Uterus (tissue), 4 donors: ENCODE measurements at places on chromosomes 5 and 9. TPM values are rescaled to one million over a fixed set of nuclear protein-coding genes. Genes with fewer than 3 reads are reported as not detected.
A peak's percentile ranks its signal among the peaks of the same experiment; 100 is the strongest.

DNA sequence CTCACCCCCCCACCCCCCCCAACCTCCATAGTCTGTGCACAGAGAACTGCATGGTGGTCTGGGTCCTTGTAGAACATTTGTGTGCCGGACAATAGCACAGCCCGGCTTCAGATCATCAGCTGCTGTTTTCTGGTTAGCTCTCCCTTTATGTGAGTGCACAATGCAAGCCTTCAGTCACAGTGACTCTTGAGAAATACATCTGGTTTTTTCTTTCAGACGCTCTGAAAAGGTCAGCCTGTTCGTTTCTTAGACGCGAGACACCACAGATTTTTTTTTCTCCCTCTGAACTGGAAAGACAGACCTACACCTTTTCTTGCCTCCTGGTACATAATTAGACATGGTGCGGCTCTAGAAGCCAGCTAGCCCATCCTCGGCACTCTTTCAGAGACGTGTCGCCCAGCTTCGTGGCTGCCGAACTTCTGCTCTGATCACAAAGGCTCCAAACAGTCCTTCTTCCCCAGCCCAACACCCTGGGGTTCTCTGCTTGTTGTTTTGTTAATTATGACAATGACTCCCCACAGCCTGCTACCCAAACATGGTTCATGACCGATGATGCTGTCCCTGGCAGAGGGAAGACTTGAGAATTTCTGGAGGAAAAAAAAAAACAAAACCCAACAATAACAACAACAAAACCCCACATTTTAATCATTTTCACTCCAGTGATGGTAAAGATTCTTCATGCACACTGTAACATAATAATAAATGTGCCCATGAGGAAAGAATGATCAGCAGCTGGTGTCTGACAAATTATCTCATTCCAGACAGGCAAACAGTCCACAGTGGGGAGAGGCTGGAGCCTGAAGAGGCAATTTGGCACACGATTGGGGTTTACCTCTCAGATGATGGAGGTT lies 241.4 kb upstream of the ZNF462 start:
- H3K27me3 ChIP-seq = no peaks in the 10 kb centered on the region
- no peak overlapping the region for H3K4me3 ChIP-seq

GRCh38 chr5:10660720-10661387 lies 97.0 kb downstream of the ANKRD33B start:
- no peaks in the 10 kb centered on the region for H3K36me3 ChIP-seq
- no peak for DNase-seq
- no peak overlapping the region for H3K4me3 ChIP-seq
- no peak overlapping the region for H3K27ac ChIP-seq
- H3K27me3 ChIP-seq = no peaks in the 10 kb centered on the region

- no peaks in the 10 kb centered on the region for H3K4me1 ChIP-seq
- no peak overlapping the region for H3K27ac ChIP-seq
- no peaks in the 10 kb centered on the region for H3K27me3 ChIP-seq
- H3K4me3 ChIP-seq = no peak overlapping the region
- no peaks in the 10 kb centered on the region for H3K36me3 ChIP-seq
These were observed 238.6 kb downstream of the ELAVL2 start for GRCh38 chr9:23587433-23587832.

The OLFML2A gene
- total RNA-seq = 86.5 TPM

GRCh38 chr5:133993185-133993936 lies 11.4 kb downstream of the VDAC1 start:
- H3K4me1 ChIP-seq = no peaks in the 10 kb centered on the region
- no peaks in the 10 kb centered on the region for H3K27me3 ChIP-seq
- no peaks in the 10 kb centered on the region for H3K36me3 ChIP-seq
- no peak overlapping the region for H3K27ac ChIP-seq
- no peak overlapping the region for H3K4me3 ChIP-seq

DNA sequence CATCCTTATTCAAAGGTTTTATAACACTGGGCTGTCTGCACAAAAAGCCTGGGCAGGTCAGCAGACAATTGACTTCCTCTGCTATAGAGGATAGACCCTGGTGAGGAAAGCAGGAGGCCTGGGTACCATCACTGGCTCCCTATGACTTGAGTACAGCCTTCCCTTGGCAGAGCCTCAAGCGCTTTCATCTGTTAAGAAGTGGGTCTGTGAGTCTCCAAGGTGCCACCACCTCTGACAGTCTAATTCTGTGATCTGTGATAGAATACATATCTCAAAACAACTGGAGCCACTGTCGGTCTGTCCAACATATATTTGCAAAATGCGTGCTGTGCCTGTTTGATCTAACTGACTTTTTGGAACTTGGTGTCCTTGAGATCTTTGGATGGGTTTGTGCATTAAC lies 52.2 kb downstream of the C9orf152 start:
- peaks cover 7% of the 10 kb centered on the region for H3K4me1 ChIP-seq
- no peak overlapping the region for H3K27ac ChIP-seq
- no peaks in the 10 kb centered on the region for H3K36me3 ChIP-seq
- DNase-seq = no peak
- H3K4me3 ChIP-seq = no peak overlapping the region

DNA sequence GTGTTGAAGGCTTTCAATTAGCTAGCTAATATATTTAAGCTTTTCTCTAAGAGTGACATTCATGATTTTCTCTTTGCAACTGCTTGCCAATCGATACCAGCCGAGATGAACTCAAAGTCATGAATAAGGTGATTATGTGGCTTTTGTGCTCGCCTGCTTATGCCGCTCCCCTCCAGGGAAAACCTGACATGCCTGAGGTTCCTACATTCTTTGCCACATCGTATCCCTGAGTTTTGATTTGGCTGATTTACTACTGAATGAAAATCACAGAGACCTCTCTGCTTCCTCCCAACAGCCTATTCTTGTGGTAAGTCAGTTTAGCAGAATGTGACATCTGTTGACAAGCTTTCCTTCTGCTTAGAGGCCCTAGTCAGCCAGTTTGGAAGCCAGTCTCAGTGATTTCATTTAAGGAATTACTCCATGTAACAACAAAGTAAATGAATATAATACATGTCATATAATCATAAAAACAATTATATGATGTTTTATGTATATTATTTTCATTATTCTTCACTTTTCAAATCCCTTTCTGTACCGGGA lies 513.4 kb downstream of the CSNK1G3 start:
- DNase-seq = no peak
- H3K4me1 ChIP-seq = no peaks in the 10 kb centered on the region
- H3K4me3 ChIP-seq = no peak overlapping the region
- no peak overlapping the region for H3K27ac ChIP-seq
- no peaks in the 10 kb centered on the region for H3K27me3 ChIP-seq

DNA sequence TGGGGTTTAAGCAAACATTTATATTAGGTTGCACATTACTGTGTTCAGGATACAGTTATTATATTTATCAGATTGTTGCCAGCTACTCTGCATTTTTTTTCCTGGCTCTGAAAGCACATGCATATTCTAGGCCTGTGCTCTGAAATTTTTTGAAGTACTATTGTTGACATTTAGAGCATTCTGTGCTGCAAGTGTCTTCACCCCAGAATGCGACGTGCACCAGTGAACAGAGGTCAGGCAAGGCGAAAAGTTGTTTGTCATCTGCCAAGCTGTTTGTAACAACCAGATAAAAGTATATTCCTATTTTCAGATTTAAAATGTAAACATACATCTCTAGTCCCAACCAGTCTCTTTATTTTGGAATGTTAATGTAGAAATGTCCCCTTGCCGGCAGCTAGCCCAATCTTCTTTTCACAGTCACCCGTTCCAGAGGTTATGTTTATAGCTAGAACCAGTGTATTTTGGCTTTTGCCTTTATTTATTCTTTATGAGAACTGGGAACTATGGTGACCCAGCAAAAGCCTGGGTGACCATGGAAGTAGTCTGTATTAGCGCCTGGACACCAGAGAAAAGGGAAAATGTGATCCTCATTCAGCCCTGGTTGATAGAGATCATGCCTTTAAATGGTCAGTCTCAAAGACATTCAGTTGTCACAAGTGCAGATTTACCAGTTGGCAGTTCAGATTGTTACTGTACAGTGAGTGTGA lies 84.6 kb downstream of the NDUFAF2 start:
- no peak for DNase-seq
- no peak overlapping the region for H3K4me3 ChIP-seq
- H3K27me3 ChIP-seq = no peaks in the 10 kb centered on the region
- H3K4me1 ChIP-seq = no peaks in the 10 kb centered on the region

DNA sequence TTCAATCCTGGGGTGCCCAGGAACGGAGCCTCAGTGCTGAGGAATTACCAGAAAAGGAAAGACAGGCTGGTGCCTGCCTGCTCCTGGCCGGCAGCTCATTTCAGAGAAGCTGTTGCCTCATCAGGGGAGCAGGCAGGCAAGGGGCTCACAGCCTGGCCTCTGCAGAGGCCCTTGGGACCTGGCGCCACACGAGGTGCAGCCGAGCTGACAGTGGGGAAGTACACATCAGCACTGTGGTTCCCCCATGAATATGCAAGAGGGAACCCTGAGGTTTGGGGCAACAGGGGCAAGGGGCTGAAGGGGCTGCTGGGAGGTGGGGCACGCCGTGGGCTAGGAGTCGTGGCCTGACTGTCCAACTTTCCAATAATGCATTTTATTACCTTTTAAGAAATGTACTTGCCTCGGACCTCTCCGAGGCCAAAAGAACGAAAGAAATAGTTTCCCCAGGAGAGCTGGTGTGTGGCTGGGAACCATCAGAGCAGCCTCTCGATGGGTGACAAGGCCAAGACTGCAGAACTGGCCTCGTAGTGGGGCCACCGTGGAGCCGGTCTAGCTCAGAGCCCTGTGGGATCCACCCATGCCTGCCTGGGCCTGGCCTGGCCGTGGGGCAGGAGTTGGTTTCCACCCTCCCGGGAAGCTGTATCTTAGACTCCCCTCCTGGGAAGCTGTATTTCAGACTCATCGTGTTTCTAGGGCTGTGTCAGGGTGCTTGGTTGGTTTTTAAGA lies 198.6 kb downstream of the PAX5 start:
- no peaks in the 10 kb centered on the region for H3K36me3 ChIP-seq
- DNase-seq = no peak
- no peaks in the 10 kb centered on the region for H3K27me3 ChIP-seq
- no peak overlapping the region for H3K27ac ChIP-seq

The TMOD1 gene
- 22.3 TPM for total RNA-seq

The JAKMIP2 gene
- 9.3 TPM for total RNA-seq

The C5orf52 gene
- total RNA-seq = not detected

GRCh38 chr9:131668439-131669268 lies 71.2 kb downstream of the RAPGEF1 start:
- H3K36me3 ChIP-seq = no peaks in the 10 kb centered on the region
- H3K27ac ChIP-seq = peak overlapping the region; percentile 97
- no peak overlapping the region for H3K4me3 ChIP-seq
- no peaks in the 10 kb centered on the region for H3K27me3 ChIP-seq
- no peak for DNase-seq
- H3K4me1 ChIP-seq = peaks cover 32% of the 10 kb centered on the region

- H3K36me3 ChIP-seq = no peaks in the 10 kb centered on the region
- no peak overlapping the region for H3K27ac ChIP-seq
- no peak overlapping the region for H3K4me3 ChIP-seq
- H3K27me3 ChIP-seq = no peaks in the 10 kb centered on the region
These were observed 57.2 kb downstream of the RANBP6 start for GRCh38 chr9:5958273-5958672.

The GRK6 gene
- 18.5 TPM for total RNA-seq

DNA sequence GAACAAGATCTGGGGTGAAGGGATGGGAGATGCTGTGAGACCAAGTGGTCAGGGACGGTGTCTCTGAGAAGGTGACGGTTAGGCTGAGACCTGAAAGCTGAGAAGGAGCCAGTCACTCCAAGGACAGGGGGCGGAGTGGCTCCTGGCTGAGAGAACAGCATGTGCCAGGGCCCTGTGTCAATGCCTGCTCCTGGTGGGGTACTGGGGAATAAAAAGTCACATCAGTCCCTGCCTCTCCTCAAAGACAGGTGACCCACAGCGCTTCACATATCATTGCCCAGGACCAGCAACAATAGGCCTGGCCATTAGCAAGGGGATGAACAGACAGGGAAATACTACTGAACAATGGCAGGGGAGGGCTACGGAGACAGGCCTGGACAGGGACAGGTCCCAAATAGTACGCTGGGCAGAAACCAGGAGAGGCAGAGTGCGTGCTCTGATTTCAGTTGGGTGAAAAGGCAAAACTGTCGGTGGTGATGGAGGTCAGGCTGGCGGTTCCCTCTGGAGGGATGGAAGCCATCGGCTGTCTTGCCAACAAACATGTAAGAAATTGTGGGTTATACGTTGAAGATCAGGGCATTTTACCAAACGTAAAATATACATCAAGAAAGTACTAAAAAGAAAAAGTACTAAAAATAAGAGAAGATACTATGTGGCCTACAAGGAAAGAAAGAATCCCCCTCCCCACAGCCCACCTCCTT lies 64.3 kb downstream of the C9orf50 start:
- H3K4me3 ChIP-seq = no peak overlapping the region
- H3K27ac ChIP-seq = no peak overlapping the region
- no peak for DNase-seq
- H3K27me3 ChIP-seq = no peaks in the 10 kb centered on the region
- H3K36me3 ChIP-seq = no peaks in the 10 kb centered on the region

GRCh38 chr5:170614720-170615119 lies 110.9 kb downstream of the KCNIP1 start:
- no peaks in the 10 kb centered on the region for H3K27me3 ChIP-seq
- no peak overlapping the region for H3K27ac ChIP-seq
- no peaks in the 10 kb centered on the region for H3K4me1 ChIP-seq
- no peaks in the 10 kb centered on the region for H3K36me3 ChIP-seq

DNA sequence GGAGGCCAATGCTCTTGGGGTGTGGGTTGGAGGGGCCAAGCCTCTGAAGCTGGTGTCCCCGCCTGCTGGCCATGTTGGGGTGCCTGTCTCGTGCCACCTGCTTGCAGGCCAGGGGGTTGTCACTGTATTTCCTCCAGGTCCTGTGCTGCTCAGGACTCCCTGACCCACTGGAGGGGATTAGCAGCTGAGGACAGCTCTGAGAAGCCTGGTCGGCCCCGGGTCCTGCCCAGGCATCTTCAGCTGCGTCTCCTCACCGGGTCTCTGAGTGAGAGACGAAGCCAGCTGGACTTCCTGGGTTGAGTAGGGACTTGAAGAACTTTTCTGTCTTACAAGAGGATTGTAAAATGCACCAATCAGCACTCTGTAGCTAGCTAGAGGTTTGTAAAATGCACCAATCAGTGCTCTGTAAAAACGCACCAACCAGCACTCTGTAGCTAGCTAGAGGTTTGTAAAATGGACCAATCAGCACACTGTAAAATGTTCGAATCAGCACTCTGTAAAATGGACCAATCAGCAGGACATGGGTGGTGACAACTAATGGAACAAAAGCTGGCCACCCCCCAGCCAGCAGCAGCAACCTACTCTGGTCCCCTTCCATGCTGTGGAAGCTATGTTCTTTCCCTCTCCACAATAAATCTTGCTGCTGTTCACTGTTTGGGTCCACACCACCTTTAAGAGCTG lies 20.6 kb upstream of the SLC9A3 start:
- H3K4me1 ChIP-seq = no peaks in the 10 kb centered on the region
- H3K27me3 ChIP-seq = no peaks in the 10 kb centered on the region
- H3K4me3 ChIP-seq = no peak overlapping the region
- no peak overlapping the region for H3K27ac ChIP-seq

The HSPB3 gene
- total RNA-seq = not detected

- no peak overlapping the region for H3K4me3 ChIP-seq
- no peaks in the 10 kb centered on the region for H3K4me1 ChIP-seq
- no peaks in the 10 kb centered on the region for H3K36me3 ChIP-seq
- no peak for DNase-seq
These were observed 42.8 kb downstream of the NEURL1B start for GRCh38 chr5:172683645-172684471.
